Muscle of arm (tissue), 14 donors: ENCODE measurements at places on chromosomes 3 and 15.

GRCh38 chr15:25238716-25239470 lies 199.9 kb downstream of the UBE3A start:
- DNase-seq = no peak

- no peak for DNase-seq
Observed at GRCh38 chr3:195010551-195011100, 260.3 kb downstream of the XXYLT1 start.

GRCh38 chr3:187000711-187001151 lies 70.4 kb downstream of the ST6GAL1 start:
- DNase-seq = no peak

- DNase-seq = no peak
Observed at GRCh38 chr15:59456114-59456513, 18.1 kb downstream of the FAM81A start.
